T47D (cell line): ENCODE measurements at places on chromosomes 2 and 18.

DNA sequence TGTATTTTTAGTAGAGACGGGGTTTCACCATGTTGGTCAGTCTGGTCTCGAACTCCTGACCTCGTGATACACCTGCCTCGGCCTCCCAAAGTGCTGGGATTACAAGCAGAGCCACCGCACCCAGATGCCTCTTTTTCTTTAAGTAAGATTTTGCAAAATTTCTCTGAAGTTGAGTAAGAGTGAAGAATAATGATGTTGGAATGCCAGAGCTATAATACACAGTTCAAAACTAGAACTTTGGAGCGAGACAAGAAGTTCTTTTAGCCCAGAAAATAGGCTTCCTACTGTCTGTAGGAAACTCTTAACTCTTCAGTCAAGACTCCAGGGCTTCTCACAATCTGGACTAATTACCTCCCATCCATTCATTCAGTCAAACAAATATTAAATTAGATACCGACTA lies 51.4 kb downstream of the MARCHF4 start:
- DNase-seq = no peak

GRCh38 chr18:53947092-53947640 lies 277.3 kb downstream of the MBD2 start:
- no peak for DNase-seq

- no peak for DNase-seq
Measured at GRCh38 chr18:25109484-25109883, 242.5 kb downstream of the ZNF521 start.

DNA sequence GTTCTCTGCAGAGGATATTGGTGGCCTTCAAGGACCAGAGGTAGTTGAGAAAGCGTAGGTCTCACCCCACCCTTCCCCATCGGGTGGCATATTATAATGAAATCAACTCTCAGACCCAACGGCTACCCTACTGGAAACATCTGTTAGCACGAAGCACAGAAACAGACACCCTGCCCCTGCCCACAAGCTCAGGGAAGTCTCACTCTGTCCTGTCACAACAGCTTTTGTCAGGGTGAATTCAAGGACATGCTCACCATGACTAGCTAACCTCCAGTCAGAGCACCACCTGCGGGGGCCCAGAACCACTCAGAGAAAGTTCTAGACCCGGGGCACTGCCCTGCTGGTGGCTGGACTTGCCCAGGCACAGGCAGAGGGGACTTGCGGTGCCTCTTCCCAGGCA lies 3.5 kb upstream of the B3GNT7 start:
- DNase-seq = no peak

GRCh38 chr2:166516712-166517303 lies 22.8 kb upstream of the SCN7A start:
- no peak for DNase-seq

DNA sequence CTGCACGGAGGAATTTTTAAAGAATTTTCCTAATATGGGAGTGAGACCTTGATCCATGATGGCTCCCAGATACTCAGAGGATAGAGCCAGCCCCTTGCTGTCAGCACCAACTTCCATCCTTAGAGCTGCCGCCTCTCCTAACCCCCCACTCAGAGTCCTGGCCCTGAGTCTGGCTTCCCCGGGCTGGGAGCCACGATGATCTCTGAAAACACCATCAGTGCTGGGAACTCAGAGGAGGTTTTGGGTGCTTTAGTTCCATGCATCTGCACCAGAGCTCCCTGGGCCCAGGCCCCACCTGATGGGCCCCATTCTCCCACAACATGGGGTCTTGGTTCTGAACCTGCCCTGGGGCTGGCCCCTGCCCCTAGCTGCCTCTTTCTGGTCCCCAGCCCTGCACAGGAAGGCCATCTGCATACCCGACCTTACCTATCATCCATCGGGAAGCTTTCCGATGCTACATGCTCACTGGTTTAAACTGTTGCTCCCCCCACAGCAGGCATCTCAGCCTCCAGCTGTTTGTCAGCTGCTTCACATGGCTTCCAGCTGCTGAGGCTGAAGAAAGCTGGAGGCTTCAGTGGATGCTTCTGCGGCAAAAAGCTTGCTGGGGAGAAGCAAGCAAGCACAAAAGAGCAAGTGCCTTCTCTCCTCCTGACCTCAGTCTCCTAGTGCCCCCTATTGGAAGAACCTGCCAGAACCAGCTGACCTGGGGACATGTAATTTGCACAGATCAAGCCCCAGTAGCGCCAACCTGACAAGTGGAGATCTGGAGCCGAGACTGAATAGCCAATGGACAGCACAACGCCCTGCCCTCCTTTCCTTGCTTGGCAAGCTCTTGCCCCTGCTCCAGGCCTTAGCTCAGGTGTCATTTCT lies 24.2 kb upstream of the RHOB start:
- no peak for DNase-seq

- no peak for DNase-seq
Measured at GRCh38 chr2:170937709-170938379, 8.8 kb downstream of the GORASP2 start.

DNA sequence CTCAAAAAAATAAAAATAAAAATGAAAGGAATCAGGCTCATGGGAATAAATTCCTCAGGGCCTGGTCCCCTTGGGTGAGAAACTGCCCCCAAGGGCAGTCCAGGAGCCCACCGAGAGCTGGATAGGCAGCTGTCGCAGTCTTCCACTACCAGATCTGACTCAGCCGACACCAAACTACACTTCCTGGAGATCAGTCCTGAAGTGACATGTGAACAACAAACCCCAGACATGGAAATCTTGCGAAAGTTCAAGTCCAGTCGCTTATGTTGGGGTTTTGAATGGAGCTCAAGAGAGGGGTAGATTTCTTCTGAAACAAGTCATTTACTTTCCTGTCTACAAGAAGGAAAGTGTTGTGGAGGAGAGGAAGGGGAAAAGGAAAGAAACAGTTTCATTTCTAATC lies 12.9 kb downstream of the ADCY3 start:
- no peak for DNase-seq

- DNase-seq = no peak
Measured at GRCh38 chr18:72460210-72460680, 83.9 kb downstream of the CBLN2 start.

DNA sequence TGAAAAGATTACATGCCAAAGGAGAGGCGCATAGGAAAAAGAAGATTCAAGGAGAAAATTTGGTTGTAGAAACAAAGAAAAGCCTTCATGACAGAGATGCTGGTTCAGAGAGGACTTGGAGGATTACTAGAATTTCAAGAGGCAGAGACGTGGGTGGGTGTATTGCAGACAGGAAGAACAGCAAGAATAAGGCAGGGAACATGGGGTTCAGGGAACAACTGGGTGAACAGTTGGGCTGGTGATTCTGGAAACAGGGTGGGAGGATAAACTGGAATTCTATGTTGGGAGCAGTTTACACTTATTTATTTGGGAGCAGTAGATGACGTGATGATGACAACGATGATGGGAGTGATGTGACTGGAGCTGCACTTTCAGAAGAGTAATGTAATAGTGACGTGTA lies 18.4 kb upstream of the GMCL1 start:
- DNase-seq = no peak

DNA sequence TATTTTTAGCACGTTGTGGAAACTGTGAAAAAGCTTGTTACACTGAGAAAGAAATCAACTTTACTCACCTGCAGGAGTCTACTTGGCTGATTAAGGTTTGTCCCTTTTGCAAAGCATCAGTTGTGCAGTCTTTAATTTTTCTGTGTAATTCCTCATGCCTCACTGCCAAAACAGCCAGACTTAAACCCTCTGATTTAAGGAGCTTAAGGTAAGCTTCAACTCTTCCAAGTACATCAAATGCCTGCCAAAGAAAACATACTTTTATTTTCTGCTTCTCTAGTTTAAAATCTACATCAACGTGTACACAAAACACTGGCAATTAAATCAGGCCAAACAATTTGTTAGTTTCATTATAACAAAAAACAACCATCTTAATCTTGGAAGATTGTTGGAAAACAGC lies 98.0 kb upstream of the TTN start:
- peak; percentile 4 for DNase-seq

DNA sequence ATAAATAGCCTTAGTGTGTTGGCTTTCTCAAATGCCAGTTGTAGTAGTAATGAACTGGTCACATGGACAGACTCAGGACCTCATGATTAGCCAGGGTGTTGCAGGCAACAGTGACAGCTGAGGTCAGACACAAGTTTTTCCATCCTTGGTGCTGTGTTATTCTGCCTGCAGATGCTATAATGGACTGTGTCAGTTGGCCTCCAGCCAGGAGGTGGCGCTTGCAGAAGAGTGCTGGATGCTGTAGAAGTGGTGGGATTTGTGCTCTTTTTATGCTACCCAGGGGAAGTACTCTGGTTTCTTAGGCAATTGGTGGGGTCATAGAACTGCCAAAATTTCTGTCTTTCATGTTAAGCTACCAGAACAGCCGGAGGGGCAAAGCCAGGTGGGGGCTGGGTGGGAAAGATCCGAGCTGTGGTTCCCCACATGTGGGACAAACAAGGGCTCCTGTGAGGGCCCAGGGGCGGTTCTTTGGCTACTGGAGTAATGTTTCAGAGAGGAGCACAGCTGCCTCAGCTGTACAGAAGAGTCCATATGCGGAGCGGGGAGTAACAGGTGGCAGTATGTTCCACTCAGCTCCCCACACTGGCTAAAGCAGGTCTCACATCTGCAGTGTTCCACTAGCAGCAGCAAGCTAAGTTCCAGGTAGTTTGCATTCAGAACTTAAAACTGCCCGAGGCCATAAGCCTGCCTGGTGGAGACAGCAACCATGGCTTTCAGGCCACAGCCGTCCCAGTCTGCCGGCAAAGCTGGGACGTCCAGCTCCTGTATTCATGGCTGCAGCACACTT lies 104.4 kb downstream of the GULP1 start:
- DNase-seq = no peak

- DNase-seq = no peak
Measured at GRCh38 chr18:77008576-77009315, 123.8 kb downstream of the MBP start.

DNA sequence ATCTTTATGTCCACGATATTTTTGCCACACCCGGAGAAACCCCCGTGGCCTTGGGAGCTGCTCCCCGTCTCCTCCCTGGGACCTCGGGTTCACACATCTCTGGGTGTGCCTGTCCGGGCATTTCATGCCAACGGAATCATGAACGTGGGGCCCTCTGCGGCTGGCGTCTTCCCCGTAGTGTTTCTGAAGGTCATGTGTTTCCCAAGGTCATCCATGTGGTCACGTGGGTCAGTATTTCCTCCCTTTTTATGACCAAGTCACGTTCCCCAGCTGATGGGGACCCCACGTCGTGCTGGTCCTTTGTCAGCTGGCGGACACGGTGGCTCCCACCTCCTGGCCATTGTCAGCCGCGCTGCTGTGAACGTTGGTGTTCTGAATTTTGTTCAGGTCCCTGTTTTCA lies 135.7 kb downstream of the NFATC1 start:
- no peak for DNase-seq

DNA sequence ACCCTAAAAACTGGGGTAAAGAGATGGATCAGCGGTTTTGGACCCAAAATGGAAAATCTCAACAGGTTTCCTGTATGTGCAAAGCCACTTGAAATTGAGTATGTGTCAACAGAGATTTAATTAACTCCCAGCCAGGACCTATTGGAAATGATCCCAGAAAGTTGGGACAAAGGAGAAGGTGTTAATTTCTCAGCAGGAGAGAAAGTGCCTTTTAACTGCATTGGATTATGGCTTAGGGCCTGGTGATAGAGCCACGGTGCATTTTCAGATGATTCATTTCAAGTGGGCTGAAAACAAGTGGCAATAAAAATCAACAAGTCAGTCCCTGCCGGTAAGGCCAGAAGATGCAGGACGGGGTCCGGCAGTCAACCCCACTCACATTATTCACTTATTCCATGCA lies 80.2 kb upstream of the BCL11A start:
- DNase-seq = no peak

DNA sequence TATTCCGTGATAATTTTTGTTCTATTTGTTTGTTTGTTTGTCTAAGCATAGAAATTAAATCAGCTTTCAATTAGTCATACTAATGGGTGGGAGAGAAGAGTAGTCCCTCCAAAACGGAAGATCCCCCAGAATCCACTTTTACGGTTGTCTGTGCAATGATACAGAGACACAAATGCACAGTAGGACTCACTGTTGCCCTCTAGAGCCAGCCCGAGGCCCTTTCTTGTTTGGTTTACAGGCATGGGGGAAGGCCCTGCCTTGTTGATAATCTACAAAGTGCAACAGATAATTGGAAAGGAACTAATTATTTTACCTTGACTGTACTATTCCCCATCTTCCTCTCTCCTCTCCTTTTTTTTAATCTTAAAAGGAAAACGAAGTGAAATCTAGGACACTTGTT lies 121.1 kb downstream of the ACOXL start:
- no peak for DNase-seq

DNA sequence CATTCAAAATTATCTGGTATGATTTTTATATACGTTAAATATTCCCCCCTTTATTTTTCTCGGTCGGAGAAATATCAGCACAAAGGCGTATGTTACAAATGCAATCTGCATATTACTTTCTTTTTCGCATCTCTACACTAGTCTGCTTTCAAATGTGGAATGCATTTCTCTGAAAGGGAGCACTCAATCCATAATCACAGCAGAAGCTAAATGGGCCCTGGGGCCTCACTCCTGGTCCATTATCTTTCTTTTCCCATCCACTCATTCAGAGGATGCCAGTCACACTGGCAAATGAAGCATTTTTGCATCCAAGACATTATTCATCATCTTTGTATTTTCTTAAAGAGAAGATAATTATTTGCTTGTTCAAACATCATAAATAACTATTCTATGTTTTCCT lies 295.2 kb upstream of the LRP1B start:
- DNase-seq = no peak

- no peak for DNase-seq
Measured at GRCh38 chr2:62184512-62185230, 11.2 kb upstream of the B3GNT2 start.

DNA sequence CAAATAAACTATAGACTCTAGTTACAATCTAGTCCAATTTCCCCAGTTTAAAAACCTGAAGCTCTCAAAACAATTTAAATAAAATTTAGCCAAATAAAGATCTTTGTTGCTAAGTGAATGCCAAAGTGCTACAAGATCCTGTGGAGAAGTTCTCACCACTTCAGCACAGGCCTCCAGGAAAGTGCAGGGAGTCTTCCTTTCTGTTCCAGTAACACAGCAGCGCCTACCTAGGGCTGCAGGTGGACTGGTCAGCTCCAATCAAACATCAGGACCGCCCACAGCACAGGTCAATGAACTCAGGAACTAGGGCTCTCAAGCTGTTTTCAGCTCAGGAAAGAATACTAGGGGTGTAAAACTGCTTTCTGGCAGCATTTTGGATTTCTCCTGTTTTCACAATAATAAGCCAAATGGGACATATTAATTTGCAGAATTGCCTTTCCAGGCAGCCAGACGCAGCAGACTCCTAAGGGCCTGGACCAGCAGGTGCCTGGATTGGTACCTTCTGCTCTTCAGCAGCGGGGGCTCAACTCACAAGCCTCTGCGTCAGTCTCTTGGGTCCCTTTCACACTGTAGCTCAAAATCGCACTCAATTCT lies 1.5 kb downstream of the FAM110C start:
- peak; percentile 57 for DNase-seq
